ENCODE measurements at places on chromosomes 5 and 9.

GRCh38 chr5:143987751-143988560, 176.0 kb downstream of the HMHB1 start:
- DNase-seq: no peak

GRCh38 chr5:81522571-81522970, 128.6 kb upstream of the ACOT12 start:
- no peak for DNase-seq

GRCh38 chr5:177389241-177390169, 5.3 kb downstream of the SLC34A1 start:
- DNase-seq: peak; percentile 18

DNA sequence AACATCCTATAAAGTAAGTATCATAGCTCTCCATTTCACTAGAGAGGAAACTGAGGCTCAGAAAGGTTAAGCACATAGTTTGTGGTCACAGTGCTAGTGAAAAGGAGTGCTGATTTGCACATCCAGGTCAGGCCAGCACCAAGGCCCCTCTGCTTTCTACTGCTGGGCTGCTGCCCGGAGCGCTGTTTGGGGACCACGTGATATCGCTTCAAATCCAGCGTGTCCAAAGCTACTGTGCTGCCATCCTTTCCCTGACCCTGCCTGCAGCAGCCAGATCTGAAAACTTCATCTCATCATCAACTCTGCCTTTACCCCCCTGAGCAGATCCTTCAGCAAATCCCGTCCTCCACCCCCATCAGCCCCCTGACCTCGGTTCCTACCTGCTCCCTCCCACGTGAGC, 40.7 kb upstream of the AKNA start:
- no peak for DNase-seq

DNA sequence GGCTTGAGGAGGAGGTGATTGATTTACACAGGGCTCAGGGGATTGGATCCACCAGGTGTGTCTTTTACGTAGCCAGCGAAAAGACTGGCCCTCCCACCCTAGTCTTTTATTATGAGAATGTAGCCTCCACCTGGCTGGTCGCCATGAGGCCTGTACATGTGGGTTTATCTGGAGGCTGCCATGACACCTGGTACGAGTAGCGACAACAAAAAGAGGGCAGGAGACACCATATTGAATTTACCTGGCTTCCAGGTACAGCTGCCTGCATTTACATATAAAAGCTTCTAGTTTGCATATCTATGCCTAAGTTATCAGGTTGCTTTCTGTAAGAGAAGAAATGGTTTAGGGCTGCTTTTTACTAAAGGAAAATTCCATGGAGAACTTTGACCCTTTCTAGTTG, 1173.7 kb upstream of the SEMA6A start:
- no peak for DNase-seq
